ENCODE measurements at places on chromosomes 16 and 17. TPM values are rescaled to one million over a fixed set of nuclear protein-coding genes. Genes with fewer than 3 reads are reported as not detected.

Gene WNK4
- 1.9 TPM for total RNA-seq

DNA sequence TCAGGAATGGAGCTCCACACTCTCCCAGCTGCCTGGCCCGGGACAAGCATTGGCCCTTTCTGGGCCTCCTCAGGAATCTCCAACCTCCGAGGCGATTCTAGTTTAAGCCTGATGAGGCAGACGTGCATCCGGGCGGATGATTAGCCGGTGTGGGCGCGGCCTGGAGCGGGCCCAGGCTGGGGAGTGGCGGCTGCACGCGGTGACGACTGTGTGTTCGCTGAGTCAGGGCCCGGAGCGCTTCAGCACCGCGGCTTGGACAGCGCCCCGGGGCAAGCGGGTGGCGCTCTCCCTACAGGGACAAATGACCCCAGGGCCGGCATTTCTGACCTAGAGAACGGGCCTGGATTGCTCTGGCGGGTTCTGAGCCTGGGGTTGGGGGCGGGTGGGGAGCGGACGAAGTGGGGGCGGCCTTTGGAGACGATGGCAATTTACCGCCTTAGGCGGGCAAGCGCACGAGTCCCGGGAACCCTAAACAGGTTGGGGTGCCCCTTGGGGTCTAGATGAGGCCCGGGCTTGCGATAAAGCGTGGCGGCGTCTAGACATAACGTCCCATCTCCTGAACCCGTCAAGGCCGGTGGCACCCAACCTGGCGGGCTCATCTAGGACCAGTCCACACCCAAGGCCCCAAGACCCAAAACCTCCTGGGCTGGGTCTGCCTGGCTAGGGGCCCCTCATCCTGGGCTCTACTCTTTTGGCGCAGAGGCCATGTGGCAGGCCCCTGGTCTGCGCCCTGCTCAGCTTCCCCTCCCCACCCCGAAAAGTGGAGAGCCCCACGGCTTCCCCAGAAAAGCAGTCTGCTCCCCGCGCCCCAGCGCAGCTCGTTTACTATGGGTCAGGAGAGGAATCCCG, 22.3 kb upstream of the ZNHIT3 start:
- peak; percentile 98 for DNase-seq
- H3K27me3 ChIP-seq: no peaks in the 10 kb centered on the region
- no peak overlapping the region for H3K27ac ChIP-seq
- H3K4me1 ChIP-seq: no peaks in the 10 kb centered on the region
- H3K36me3 ChIP-seq: no peaks in the 10 kb centered on the region

GRCh38 chr17:69460963-69461922, 46.7 kb downstream of the MAP2K6 start:
- DNase-seq: no peak
- peak overlapping the region; percentile 19 for H3K4me3 ChIP-seq
- H3K4me1 ChIP-seq: peaks cover 11% of the 10 kb centered on the region
- no peak overlapping the region for H3K27ac ChIP-seq
- no peaks in the 10 kb centered on the region for H3K27me3 ChIP-seq
- H3K36me3 ChIP-seq: 0 out of 2 replicates have a peak, but pooled peaks cover 5% of the 10 kb centered on the region

DNA sequence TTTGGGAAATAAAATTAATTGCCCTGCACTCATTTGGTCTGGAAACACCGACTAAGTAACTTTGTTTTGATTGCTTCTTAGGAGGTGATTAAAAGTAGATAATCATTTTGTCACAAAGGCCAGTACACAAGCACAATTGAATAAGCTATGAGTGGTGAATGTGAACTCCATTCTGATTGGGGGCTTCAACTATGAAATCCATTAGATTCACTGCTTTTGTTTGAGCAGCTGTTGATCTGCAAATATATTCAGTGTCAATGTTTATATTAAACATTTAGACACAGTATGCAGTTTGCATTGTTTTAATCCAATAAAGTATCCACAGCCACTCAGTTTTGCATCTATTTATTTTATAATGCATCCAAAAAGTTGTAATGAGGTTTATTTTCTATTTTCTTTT, 817.5 kb downstream of the CDH11 start:
- H3K27me3 ChIP-seq: no peaks in the 10 kb centered on the region
- DNase-seq: no peak
- no peaks in the 10 kb centered on the region for H3K36me3 ChIP-seq
- H3K4me3 ChIP-seq: no peak overlapping the region

GRCh38 chr16:14496047-14496770, 133.9 kb downstream of the PARN start:
- H3K36me3 ChIP-seq: peaks cover 8% of the 10 kb centered on the region
- no peak overlapping the region for H3K4me3 ChIP-seq
- H3K4me1 ChIP-seq: 0 out of 2 replicates have a peak, but pooled peaks cover 2% of the 10 kb centered on the region
- DNase-seq: no peak
- no peak overlapping the region for H3K27ac ChIP-seq

GRCh38 chr17:58308985-58309917, 19.3 kb downstream of the TSPOAP1 start:
- H3K27ac ChIP-seq: no peak overlapping the region
- no peak overlapping the region for H3K4me3 ChIP-seq
- no peak for DNase-seq
- no peaks in the 10 kb centered on the region for H3K4me1 ChIP-seq
- H3K36me3 ChIP-seq: no peaks in the 10 kb centered on the region
- no peaks in the 10 kb centered on the region for H3K27me3 ChIP-seq

DNA sequence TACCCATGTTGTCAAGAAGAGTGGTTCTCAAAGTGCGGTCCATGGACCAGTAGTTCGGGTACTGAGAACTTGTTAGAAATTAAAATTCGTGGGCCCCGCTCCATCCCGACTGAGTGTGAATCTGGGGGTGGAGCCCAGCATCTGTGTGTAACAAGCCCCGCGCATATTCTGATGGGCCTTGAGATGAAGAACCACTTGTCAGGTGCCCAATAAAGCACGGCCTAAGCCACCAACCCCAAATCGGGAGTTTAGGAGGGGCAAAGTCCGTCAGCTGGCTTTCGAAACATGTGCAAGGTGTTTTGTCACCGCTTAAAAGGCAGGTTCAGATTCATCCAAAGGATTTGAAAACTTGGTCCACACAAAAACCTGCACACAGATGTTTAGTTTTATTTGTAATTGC, 29.5 kb downstream of the PSMD12 start:
- peaks cover 22% of the 10 kb centered on the region for H3K36me3 ChIP-seq

Data from H9 (cell line).